ENCODE measurements at places on chromosomes 7 and 10.
A peak's percentile ranks its signal among the peaks of the same experiment; 100 is the strongest.

DNA sequence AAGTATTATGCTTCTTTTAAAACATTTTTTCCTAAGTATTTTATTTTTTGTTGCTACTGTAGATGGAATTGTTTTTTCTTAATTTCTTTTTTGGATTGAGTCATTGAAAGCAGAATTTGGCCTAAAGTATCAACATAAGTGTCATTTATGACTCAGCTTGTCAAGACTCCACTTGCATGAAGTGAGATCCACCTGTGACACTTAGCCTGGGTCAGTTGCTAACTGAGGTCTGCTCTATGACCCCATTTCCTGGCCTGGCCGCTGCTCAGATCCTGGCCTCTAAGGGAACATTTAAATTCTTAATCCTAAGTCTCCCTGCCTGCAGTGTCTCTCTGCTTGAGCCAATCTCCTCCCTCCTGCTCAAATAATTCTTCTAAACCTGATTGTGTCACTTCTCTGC is 35.5 kb downstream of the TMEM270 start:
- no peak for DNase-seq

DNA sequence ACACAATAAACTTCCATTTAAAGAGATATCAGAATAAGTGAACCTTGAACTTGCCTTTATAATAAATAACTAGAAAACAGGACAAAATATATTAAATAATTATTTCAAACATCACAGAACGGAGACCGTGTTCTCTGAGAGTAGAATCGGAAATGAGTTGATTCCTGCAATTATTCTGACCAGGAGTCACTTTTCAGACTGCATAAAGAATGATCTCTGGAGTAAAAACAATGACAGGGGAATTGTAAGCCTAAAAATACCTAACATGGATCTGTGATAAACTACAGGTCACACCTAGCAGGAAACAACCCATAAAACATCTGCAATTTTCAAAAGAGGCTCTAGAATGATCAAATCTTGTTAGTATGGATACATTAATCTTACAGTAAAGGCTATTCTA is 577.5 kb upstream of the SORCS1 start:
- DNase-seq, result no peak

DNA sequence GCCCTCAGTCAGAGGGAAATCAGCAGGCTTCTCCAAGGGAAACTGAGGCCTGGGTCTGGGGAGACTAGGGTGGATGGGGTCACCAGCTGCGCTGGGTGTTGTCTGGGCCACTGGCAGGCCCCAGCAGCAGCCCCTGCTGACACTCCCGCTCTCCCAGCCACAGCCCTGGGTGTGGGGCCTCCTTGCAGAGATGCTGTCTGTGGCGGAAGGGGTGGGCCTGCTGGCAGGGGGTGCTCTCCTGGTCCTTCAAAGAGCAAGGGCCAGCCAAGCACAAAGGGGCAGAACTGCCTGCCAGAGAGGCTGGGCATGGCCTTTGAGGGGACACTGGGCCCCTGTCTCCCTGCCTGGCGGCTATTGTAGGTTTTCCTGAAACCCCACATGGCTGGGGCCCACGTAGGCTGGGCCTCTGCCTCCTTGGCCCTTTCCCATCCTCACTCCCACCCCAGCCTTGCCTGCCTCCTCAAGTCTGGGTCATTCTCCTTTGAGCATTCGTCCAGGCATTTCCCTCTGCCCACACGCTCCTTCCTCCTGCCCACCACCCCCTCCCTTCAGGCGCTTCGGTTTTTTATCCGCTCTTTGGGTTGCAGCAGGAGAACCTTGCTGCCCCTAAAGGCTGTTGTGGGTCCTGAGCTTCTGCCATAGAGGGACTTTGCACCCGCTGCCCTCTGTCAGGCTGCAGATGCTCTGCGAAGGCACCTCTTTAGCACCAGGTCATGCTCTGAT is 9.1 kb downstream of the COL13A1 start:
- no peak for DNase-seq

- no peak for DNase-seq
Observed at GRCh38 chr7:512541-513311, 6.9 kb downstream of the PDGFA start.

- no peak for DNase-seq
Observed at GRCh38 chr10:11898372-11899066, 75.4 kb downstream of the PROSER2 start.

GRCh38 chr7:155860840-155861479 is 48.7 kb upstream of the SHH start:
- no peak for DNase-seq

DNA sequence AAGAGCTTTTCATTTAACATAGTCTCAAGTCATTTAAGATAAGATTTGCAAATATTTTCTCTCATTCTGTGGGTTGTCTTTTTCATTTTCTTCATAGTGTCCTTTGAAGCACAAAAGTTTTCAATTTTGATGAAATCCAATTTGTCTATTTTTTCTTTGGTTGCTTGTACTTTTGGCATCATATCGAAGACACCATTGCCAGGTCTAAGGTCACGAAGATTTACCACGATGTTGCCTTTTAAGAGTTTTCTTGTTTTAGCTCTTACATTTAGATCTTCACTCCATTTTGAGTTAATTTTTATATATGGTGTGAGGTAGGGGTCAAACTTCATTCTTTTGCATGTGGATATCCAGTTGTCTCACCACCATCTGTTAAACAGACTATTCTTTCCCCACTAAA is 34.7 kb downstream of the TMEM270 start:
- DNase-seq, result no peak

DNA sequence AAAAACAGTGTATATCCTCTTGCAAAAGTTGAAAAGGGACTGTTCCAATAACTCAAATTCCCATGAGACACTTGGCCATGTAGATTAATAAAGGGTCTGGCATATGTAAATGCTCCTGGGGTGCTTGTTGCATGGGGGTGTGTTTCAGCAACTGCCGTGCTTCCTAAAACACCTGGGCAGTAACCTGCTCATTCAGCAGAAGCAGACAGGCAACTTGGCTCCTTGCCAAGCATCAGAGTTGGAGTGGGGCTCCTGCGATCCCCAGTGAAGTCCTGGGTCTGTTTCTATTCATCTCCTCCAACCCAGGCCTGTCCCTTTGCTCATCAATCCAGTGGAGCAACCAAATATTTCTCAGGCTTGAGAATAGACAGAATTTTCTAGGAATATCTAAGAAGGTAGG is 42.2 kb upstream of the ADAM12 start:
- no peak for DNase-seq

- DNase-seq, result no peak
Observed at GRCh38 chr10:90787393-90788198, 70.2 kb downstream of the HTR7 start.

- DNase-seq, result no peak
Observed at GRCh38 chr7:130732980-130733930, 752 bp downstream of the KLF14 start.

GRCh38 chr10:118809357-118810220 is 54.8 kb upstream of the CACUL1 start:
- no peak for DNase-seq

DNA sequence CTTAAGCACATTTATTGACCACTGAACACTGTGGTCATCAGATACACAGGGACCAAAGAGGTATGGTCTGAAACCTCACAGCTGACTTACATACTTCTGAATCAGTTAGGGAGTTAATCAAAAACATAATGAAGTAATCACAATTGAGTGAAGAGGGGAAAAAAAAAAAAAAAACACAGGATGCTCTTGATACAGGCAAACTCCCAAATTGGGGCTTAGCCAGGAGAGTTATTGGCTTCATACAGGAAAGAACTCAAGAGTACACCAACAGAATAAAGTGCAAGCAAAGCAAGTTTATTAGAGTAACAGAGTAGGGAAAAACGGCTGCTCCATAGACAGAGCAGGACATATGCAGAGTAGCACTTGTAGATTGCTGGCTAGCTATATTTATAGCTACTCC is 917.0 kb downstream of the CNTNAP2 start:
- DNase-seq, result no peak

- DNase-seq, result no peak
Observed at GRCh38 chr7:50393547-50394252, 56.5 kb downstream of the FIGNL1 start.

DNA sequence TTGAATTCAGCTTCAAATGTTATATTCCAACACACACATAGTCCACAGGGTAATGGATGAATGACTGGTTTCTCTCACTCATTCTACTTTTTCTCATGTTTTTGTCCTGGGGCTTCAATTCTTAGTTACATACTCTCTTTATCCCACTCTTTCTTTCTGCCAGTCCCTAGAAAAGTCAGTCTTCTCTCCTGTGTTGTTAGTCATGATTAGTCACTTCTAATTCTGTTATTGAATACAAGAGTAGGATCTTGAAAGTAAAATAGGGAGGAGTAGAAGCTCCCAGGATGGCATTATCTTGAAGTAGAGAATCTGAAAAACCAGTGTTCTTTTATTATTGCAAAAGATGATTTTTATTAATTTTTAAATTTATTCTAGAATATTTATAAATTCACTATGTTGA is 45.5 kb upstream of the CALCR start:
- DNase-seq, result no peak

GRCh38 chr7:78714356-78714755 is 739.1 kb downstream of the MAGI2 start:
- no peak for DNase-seq

DNA sequence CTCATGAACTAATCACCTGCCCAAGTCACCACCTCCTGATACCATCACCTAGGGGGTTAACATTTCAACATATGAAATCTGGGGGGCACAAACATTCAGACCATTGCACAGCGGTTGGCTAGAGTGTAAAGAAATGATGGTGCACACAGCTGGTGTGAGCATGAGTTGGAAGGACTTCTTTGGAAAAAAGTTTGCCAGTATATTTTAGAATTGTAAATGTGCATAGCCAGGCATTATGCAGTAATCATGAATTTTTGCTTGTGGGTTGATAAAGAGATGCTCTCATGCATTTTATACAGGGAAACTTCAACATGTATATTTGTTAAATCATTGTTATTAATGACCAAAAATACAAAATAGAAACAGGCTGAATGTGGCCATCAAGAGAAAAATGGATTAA is 100.0 kb downstream of the VWC2 start:
- DNase-seq, result no peak

GRCh38 chr7:4714161-4714700 is 32.1 kb downstream of the FOXK1 start:
- no peak for DNase-seq

GRCh38 chr7:95766657-95767056 is 5.7 kb upstream of the DYNC1I1 start:
- DNase-seq, result no peak

GRCh38 chr7:9709216-9709615 is 1264.5 kb upstream of the PHF14 start:
- DNase-seq, result no peak

- no peak for DNase-seq
Observed at GRCh38 chr10:71202314-71202713, 10.1 kb upstream of the UNC5B start.

GRCh38 chr7:93879356-93879755 is 11.2 kb downstream of the TFPI2 start:
- no peak for DNase-seq

DNA sequence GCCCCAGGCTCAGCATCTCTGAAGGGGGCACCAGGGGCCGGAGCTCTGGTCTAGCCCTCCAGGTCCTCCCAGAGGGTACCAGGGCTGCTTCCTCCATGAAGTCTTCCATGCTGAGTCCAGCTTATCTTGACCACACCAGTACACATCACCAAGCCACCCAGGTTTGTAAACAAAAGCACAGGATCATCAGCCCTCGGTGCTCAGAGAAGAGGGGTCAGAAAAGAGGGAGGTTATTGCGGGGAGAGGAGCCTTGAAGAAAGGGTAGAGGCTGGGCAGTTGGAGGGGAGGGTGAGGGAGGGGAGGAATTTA is 23.9 kb downstream of the AQP1 start:
- DNase-seq, result no peak

- no peak for DNase-seq
Observed at GRCh38 chr7:66756889-66757288, 16.4 kb downstream of the RABGEF1 start.

GRCh38 chr7:127874951-127875608 is 156.2 kb downstream of the LRRC4 start:
- peak; percentile 38 for DNase-seq

DNA sequence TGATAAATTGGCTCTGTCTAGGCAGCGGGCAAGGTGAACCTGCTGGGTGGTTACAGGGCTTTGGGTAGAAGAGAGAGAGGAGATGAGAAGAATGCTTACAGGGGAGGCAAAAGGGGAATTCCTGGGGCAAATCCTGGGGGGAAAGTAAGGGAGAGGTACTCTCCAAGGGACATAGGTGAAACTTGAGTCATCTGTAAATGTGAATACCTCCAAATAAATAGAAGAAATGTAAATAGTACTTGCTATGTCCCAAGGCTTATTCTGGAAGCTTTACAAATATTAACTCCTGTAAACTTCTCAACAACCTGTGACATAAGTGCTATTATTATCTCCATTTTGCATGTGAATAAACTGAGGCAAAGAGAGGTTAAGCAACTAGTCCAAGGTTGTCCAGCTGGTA is 57.7 kb upstream of the CDK13 start:
- no peak for DNase-seq

- DNase-seq, result peak; percentile 25
Observed at GRCh38 chr7:22156205-22156604, 200.7 kb downstream of the RAPGEF5 start.

DNA sequence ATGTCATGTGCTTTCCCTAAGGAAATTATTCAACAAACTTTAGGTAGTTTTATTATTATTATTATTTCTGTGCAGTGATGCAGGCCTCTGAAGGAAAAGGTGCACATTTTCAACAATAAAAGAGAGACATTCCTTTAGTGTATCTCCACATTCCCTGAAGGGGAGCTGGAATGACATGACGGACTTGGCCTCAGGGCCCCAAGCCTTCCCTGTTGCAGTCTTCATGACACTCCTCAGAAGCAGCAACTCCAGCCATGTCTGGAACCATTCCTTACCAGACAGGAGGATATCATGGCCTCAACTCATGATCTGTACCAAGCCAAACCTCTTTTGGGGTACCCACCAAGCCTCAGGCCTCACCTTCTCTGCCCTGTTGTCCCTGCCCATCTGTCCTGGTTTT is 35.2 kb upstream of the CCSER2 start:
- no peak for DNase-seq

GRCh38 chr7:27111042-27111750 is 8.7 kb upstream of the HOXA2 start:
- no peak for DNase-seq

DNA sequence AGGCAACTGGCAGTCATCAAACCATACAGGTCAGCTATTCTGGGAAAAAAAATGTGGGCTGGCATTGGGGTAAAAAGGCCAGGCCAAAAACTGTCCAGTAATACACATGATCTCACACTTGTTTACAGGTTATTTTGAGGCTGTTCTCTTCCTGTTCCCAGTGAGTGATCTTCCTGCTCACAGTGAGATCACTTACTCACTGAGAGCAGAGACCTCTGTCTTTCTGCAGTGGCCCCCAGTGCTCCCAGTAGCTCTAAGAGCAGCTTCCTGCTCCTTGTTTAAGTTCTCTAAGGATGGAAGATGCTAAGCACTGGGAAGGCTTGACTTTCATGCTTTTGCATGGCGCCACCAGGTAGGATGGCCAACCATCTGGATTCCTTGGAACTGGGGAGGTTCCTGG is 93.5 kb upstream of the KIAA1217 start:
- no peak for DNase-seq

- no peak for DNase-seq
Observed at GRCh38 chr7:22356701-22357310, at the start of gene RAPGEF5. Gene RAPGEF5, minus strand, starts transcription at chr7:22357154. Its CDS starts 94 bp downstream, at chr7:22357060.

- DNase-seq, result no peak
Observed at GRCh38 chr7:28705350-28705749, 252.8 kb downstream of the TRIL start.

GRCh38 chr10:43851030-43851429 is 202.3 kb upstream of the ZNF32 start:
- no peak for DNase-seq

All from GM04503 (cell line).